Epithelial cell of prostate (primary cell): ENCODE measurements at places on chromosomes 2 and 18.

DNA sequence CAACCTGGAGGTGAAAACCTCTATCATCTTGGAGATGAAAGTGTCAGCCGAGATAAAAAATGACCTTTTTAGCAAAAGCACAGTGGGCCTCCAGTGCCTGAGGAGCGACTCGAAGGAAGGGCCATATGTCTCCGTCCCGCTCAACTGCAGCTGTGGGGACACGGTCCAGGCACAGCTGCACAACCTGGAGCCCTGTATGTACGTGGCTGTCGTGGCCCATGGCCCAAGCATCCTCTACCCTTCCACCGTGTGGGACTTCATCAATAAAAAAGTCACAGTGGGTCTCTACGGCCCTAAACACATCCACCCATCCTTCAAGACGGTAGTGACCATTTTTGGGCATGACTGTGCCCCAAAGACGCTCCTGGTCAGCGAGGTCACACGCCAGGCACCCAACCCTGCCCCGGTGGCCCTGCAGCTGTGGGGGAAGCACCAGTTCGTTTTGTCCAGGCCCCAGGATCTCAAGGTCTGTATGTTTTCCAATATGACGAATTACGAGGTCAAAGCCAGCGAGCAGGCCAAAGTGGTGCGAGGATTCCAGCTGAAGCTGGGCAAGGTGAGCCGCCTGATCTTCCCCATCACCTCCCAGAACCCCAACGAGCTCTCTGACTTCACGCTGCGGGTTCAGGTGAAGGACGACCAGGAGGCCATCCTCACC lies 90.2 kb downstream of the SH3BP4 start:
- DNase-seq: no peak

DNA sequence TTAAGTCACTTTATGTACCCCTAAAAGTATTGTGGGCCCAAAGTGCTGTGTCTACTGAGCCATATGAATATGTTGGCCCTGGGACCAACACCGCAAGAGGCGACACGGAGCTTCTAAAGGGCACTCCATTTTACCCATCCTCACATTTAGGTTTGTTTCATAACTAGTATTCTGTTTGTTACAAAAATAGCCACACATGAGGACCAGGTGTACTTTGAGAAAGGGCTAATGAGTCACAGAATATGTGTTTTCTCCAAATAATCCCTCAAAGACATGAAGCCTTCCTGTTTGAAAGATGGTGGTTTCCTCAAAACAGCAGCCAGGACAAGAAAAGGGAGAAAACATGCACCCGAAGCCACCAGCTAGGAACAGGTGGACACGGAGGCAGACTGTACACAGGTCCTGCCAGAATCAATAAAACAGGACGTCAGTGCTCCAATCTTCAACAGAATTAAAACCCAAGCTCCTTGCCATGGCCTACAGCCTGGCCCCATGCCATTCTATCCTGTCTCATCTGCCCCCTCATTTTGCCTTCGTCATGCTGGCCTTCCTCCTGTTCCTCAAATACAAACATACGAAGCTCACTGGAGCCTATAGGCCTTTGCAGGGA lies 21.8 kb upstream of the GRB14 start:
- no peak for DNase-seq

GRCh38 chr2:173149491-173149890 lies 73.8 kb downstream of the MAP3K20 start:
- no peak for DNase-seq

GRCh38 chr2:97983698-97984097 lies 12.1 kb downstream of the TMEM131 start:
- DNase-seq: no peak

DNA sequence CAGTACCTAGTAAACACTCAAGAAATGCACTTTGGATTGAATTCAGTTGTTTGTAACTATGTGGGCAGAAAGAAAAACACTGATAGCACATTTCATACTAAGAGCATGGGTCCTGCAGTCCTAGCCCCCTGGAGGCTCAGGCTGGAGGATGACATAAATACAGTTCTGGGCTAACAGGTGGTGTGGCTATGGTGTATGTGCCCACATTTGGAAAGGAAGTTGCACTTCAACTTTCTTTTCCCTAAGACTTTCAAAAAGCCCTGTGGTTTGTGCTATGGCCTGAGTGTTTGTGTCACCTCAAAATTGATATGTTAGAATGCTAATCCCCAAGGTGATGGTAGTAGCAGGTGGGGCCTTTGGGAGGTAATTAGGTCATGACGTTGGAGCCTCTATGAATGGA lies 218.2 kb downstream of the CDCA7 start:
- DNase-seq: no peak
